LNCaP clone FGC (cell line): ENCODE measurements at places on chromosomes 6 and 20.

GRCh38 chr6:151288712-151289398, 49.1 kb downstream of the AKAP12 start:
- no peak for DNase-seq

DNA sequence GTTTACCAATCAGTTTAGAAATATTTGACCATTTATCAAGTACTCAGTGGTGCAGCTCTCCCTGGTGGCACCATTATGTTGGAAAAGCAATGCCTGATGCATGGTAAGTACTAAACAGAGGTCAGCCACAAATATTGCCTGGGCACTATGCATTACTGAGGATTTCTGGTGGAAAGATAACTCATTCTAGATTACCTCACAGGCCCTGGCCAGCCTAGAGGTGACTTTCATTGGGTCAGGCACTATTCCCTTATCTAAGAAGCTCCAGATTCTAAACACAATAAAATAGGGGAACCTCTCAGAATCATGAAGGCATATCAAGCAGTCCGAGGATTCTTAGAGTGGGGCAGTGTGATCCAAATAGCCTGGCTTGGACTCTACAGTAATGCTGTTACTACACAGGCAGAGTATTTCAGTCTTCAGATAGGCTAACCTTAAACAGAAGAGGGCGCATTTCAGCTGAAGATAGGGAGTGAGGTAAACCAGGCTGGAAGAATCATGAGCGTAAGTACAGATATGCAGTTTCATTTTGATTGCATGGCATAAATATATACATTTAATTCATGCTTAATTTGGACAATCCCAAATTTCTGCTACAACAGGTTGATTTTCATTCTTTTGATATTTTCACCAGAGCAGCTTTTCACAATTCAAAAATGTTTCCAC, 12.1 kb downstream of the LGSN start:
- no peak for DNase-seq

GRCh38 chr6:43840490-43841218, 70.6 kb downstream of the VEGFA start:
- no peak for DNase-seq

GRCh38 chr6:131914234-131914633, 36.9 kb downstream of the CCN2 start:
- no peak for DNase-seq

- DNase-seq = no peak
These were observed 47.1 kb upstream of the PMEPA1 start for GRCh38 chr20:57756921-57757320.

DNA sequence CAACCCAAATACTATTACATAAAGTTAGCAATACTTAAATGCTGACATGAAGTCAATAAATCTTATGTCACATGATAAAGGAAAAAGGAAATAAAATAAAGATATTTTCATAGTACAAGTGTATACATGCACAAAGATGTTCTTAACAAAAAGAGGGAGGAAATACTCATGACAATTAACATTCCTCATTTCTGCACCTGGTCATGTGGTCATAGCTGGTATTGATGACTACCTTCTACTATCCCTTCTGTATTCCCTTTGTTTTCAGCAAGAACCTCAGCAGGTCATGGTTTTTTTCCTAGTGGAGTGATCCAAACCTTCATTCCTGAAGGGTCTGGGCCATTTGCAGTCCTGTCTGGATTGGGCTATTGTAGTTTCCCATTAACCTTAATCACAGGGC, 43.5 kb upstream of the FYN start:
- DNase-seq = no peak

DNA sequence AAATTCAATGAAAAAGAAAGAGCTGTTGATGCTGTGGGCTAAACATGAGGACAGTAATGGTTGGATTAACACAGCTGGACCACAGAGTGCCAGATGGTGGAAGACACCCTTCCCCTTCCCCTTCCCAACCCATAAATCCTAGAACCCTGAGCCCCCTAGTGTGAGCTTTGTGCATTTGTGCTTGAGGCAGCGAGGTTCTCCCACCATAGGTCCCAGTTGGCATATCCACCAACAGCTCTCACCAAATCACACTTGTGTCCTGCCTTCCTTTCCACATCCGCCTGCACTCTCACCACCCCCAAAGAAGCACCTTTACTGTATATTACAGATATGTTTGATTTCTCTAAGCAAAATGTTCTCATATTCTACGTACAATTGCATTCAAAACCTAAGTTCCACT, 32.8 kb upstream of the HBS1L start:
- no peak for DNase-seq
